NCI-H2171 treated with DMSO at 0.1 percent for 48 hours (cell line): ENCODE measurements at places on chromosomes 12 and 14.
A peak's percentile ranks its signal among the peaks of the same experiment; 100 is the strongest.

GRCh38 chr12:123393747-123394146, 9.8 kb downstream of the KMT5A start:
- DNase-seq: no peak

- DNase-seq: peak; percentile 92
These were observed 151.0 kb upstream of the SRRM4 start for GRCh38 chr12:118830296-118830695.

DNA sequence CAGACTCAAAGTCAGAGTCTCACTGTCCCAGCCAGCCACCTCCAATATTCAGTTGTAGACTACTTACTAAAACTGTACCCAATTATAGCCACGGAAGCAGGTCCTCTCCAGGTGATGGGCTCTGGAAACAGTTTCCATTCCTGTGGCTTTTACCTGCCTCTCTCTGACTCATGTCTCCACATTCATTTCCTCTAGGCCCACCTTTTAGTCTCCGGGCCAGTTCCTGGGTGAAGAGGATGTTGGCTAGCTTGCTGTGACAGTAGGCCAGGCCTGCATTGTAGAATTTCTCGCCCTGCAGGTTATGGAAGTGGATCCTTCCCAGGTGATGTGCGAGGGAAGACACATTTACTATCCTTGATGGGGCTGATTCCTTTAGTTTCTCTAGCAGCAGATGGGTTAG, 5.6 kb downstream of the RDH11 start:
- no peak for DNase-seq

- DNase-seq: no peak
These were observed 24.8 kb downstream of the SLC25A29 start for GRCh38 chr14:100281286-100282082.

GRCh38 chr12:30926243-30927221, at the start of gene TSPAN11:
Gene TSPAN11, plus strand, starts transcription at chr12:30926748. Its CDS starts 27,244 bp downstream, at chr12:30953992.
- DNase-seq: peak; percentile 60

DNA sequence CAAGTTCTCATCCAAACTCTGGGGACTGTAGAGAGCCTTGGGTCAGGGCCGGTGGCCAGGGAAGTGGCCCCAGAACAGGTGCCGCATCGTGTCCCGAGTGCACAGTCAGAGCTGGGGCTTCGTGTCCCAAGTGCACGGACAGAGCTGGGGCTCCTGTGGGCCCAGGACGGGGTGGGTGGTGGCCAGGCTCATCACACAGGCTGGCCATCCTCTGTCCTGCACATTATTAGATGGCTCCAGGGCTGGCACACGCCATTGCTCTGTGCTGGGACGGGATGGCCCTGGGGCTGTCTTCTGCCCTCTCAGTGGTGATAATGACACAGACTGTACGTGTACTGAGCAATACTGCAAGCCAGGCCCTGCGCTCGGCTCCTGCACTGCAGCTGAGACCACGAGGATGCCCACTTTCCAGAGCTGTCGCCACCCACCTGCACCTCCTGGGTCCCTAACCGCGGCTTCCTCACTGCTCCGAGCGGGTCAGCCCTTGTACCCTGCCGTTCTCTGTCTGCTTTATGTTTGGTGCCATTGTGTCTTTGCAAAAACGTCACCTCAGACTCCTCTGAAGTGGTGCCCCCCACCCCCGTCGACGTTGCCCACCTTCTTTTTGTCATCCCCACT, 1.9 kb downstream of the FBRSL1 start:
- no peak for DNase-seq

- DNase-seq: peak; percentile 90
These were observed 21.1 kb downstream of the KRT18 start for GRCh38 chr12:52969828-52970569.

GRCh38 chr12:46462641-46463355, 90.2 kb upstream of the SLC38A2 start:
- no peak for DNase-seq

DNA sequence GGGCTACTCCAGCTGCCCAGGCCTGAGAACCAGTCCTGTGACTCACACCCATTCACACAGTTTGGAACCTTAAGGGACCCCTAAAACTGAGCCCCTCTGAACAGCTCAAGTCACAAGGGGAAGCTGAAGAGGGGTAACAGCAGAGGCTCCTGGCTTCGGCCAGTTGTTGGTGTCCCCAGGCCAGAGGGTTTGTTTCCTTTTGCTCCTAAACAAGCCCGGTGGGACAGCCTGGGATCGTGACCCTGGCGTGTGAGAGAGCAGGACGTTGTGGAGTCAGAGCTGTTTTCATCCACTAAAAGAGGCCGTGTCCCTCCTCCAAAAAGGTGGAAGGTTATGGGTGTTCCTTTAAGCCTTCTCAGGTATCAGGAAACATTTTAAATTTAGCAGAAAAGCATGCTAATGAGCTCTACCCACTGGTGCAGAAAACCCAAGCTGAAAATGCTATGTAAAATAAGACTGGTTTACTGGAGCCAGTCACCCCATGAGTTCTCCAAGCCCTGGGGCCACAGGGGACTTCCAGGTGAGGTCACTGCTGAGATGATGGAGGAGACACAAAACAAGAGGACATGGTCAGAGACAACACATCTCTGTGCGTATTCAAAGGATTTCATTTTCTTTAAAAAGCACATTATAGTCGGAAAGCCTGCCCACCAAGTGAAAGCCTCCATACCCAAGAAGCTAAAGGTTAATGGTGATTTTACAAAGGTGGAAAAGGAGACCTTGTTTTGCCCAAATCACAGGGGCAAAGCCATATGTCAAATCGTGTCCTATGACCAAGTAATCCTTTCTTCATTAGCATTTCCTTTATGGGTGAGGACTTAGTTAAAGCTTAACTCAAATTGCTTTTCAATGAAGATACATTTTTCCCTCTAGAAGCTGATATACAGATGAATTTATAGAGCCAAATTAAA, 14.1 kb downstream of the PRKAB1 start:
- no peak for DNase-seq

GRCh38 chr14:89669193-89669592, 252.2 kb upstream of the FOXN3 start:
- DNase-seq: no peak

DNA sequence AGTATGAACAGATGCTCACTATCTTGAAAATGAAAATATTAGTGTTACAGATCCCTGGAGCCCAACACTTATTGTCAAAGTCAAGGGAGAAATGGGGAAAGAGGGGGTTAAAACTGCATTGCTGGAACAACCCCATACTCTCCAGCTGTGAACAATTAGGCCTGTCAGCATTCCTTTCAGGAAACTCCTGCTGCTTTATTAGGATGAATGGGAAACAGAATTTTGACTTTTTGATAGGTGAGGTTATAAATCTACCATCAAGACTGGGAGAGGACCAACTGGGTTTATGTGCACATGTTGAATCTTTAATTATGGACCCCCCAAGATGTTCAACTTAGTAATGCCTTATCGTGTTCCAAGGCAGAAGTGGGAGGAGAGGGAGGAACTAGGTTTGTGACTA, 85.0 kb downstream of the TMTC1 start:
- DNase-seq: no peak

GRCh38 chr12:50127546-50127945, 15.5 kb downstream of the COX14 start:
- DNase-seq: peak; percentile 48

DNA sequence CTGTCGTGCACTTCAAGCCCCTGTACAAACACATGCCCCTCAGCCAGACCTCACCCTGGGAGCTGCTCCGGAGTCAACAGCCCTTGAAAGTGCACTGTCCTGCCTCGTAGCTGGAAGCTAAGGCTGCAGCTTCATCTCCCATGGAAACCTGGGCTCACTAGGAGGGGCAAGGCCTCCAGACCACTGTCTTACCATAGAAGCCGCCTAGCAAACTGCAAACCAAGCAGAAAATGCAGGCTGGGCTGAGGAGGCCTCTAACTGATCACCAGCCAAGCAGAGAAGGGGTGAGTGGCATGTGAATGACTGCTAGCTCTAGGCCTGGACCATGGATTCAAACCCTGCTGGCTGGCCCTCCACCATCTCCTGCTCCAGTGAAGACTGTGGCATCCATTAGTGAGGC, 340.2 kb downstream of the CACNA1C start:
- DNase-seq: no peak

GRCh38 chr14:23520899-23521533, 30.5 kb downstream of the ZFHX2 start:
- no peak for DNase-seq

GRCh38 chr14:55807053-55807880, 227.3 kb downstream of the KTN1 start:
- DNase-seq: peak; percentile 89

DNA sequence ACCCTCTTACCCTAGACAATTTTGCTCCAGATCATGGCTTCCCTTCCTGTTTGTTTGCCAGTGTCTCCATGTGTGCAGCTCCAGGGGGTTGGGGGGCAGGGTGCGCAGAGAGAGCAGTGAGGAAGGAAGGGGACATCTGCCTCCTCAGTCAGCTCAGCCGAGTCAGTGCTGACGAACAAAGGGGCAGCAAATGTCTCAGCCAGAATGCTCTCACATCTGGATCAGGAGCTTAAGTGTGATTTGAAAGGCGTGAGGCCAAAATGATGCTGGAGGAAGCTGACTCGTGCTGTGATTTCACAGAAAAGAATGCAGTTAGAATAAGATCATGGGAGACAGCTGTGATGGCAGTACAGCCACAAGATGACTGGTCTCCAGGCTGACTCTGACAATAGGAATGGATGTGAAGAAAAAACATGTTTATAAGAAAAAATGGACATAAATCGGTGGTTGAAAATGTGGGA, 27.1 kb upstream of the CDK17 start:
- peak; percentile 96 for DNase-seq

DNA sequence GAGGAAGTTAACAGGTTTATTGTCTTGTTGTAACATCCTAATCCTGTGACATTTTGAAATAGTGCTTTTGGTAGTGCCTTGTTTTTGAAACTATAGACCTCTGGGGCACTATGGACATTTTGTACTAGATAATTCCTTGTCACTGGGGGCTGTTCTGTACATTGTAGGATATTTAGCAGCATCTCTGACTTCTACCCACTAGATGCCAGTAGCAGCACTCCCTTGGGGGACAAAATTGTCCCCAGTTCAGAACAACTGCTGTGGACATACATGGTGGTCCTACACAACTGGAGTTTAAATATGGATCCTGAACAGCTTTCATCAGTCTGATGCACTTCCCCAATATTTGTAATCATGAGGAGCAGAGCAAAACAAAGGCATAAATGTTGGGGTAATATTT, 264.7 kb downstream of the RAD51B start:
- DNase-seq: no peak

DNA sequence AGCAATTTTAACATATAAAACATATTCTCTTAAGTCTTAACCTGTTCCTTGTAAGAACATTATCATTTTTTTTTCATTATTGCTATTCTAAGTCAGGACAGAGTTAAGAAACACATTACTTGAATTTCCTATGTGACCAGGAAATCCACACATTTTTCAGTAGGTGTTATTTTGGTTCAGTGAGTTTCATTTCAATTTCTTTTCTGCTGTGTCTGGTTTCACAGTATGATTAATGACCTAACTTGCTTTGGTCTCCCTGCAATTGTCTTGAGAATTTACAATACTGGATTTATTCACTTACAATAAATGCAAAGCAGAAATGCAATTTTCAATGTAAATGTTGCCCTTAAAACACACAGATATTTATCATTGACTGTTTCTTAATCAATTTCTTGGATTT, 396.9 kb upstream of the TMTC1 start:
- no peak for DNase-seq

GRCh38 chr14:46432516-46432915, 219.1 kb downstream of the RPL10L start:
- DNase-seq: no peak

GRCh38 chr14:77738559-77739250, 22.3 kb downstream of the SNW1 start:
- no peak for DNase-seq

GRCh38 chr12:26523708-26524150, 309.3 kb downstream of the ITPR2 start:
- DNase-seq: peak; percentile 87

GRCh38 chr14:94343238-94344005, 20.3 kb upstream of the SERPINA6 start:
- DNase-seq: no peak

- peak; percentile 75 for DNase-seq
These were observed 79.3 kb downstream of the ARF6 start for GRCh38 chr14:49972131-49972671.

GRCh38 chr14:57060276-57060955, 208.3 kb downstream of the EXOC5 start:
- DNase-seq: peak; percentile 41

- no peak for DNase-seq
These were observed 3.9 kb upstream of the SYNE2 start for GRCh38 chr14:63848890-63849289.

GRCh38 chr12:78210894-78211302, 380.2 kb downstream of the NAV3 start:
- peak; percentile 25 for DNase-seq

DNA sequence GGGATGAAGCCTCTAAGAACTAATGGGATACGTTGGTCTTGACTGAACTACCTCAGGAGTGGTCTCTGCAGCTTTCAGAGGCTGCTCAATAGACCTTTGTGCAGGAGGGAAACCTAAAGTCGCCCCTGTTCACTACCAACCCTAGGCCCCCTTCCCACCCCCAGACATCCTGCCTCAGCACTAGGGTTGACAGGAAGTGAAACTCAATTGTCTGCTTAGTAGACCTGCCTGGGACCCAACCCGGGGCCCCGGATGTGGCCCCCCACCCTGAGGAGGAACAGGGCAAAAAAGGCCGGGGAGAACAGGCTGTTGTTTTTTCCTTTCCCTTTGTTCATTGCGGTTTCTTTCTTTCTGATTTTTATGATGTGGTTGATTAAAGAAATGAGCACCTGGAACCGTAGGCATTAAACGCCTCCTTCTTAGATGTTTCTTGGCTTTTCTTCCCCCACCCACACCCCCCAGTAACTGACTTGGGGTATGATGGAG, 1.6 kb upstream of the DGKA start:
- no peak for DNase-seq

GRCh38 chr14:93212432-93212831, 5.4 kb downstream of the UBR7 start:
- DNase-seq: no peak

DNA sequence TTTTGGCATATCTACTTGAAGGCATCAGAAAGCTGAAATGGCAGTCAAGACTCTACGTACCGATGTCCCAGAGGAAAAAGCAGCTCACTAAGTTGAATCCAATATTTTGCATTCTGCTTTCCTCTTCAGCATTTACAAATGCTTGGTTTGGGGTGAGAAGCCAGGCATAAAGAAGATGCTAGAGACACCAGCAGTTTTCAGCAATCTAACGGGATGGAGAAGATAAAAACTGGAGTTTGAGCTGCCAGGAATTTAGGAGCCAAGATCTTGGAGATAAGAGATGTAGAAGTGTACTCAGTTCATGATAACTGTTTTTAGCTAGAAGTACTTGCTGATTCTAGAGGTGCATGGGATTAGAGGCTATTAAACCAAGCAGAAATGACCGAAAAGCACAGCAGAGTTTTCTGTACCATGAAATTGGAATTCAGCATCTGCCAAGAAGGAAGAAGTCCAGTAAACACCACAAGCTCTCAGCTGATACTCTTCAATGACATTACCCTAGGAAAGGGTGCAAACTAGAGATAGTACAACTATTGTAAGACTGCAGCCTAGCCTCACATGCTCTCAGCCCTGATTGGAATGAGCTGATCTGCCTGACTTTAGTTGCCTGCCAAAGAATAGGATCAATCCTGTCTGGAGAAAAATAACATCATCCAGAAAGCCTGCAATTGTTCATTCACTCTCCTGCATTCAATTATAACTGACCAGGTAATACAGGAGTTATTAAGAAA, 7.4 kb upstream of the ALDH1L2 start:
- no peak for DNase-seq

GRCh38 chr14:100085462-100085861, 20.2 kb downstream of the EVL start:
- no peak for DNase-seq
